Colonic mucosa (tissue), 4 donors: ENCODE measurements at places on chromosomes 11 and 22. TPM values are rescaled to one million over a fixed set of nuclear protein-coding genes. Genes with fewer than 3 reads are reported as not detected.

- H3K4me3 ChIP-seq: peak overlapping the region; percentile 75
- H3K27me3 ChIP-seq: peaks cover 9% of the 10 kb centered on the region
- H3K27ac ChIP-seq: peak overlapping the region; percentile 81
- peaks cover 10% of the 10 kb centered on the region for H3K4me1 ChIP-seq
- H3K36me3 ChIP-seq: no peaks in the 10 kb centered on the region
Observed at GRCh38 chr11:34356913-34357700, 703 bp downstream of the ABTB2 start.

The APOBEC3F gene
- 7.3 TPM for total RNA-seq

The OR8G1 gene
- not detected for total RNA-seq

The PDE2A gene
- 8.9 TPM for total RNA-seq

DNA sequence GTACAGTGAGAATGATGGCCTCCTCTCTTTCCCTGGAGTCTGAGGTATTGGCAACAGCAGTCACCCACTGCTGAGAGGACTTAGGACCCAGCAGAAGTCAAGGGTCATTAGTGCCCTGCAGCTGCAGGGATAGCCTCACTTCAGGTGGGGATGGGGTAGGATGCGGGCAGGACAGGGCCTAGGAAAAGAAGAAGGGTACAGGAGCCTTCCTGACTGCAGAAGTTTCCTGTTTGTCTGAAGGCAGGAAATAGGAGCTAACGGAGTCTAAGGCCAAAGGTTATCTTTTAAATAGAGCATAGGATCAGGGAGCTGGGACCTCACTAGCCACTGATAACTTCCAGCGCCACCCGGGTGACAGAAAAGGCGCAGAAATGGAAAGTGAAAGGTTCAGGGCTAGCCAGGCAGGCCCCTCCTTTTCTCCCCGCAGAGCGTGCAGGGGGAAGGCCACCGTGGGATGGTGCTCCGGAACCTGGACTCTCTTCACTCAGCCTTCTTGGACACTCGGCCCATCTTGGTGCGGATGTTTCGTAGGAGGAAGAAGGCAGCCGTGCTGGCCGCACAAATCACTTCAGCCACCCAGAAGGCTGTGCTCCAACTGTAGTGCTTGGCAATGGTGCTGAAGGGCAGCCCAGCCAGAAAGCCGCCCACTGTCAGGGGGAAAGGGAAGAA, 6.0 kb downstream of the TRAPPC4 start:
- H3K27ac ChIP-seq: no peak overlapping the region
- H3K36me3 ChIP-seq: no peaks in the 10 kb centered on the region
- H3K4me3 ChIP-seq: no peak overlapping the region

- no peaks in the 10 kb centered on the region for H3K36me3 ChIP-seq
- H3K27me3 ChIP-seq: no peaks in the 10 kb centered on the region
- H3K4me3 ChIP-seq: no peak overlapping the region
- no peak for DNase-seq
- H3K4me1 ChIP-seq: no peaks in the 10 kb centered on the region
Observed at GRCh38 chr11:134082990-134083389, 14.1 kb downstream of the JAM3 start.

- no peak overlapping the region for H3K27ac ChIP-seq
- DNase-seq: no peak
- H3K4me1 ChIP-seq: no peaks in the 10 kb centered on the region
Observed at GRCh38 chr22:48263791-48264351, 1501.4 kb downstream of the TBC1D22A start.

- no peaks in the 10 kb centered on the region for H3K36me3 ChIP-seq
- DNase-seq: no peak
- no peak overlapping the region for H3K4me3 ChIP-seq
- H3K27ac ChIP-seq: peak overlapping the region; percentile 71
- H3K27me3 ChIP-seq: no peaks in the 10 kb centered on the region
Observed at GRCh38 chr22:46086577-46087335, 63.6 kb upstream of the PPARA start.

GRCh38 chr22:29454276-29454675, 15.9 kb downstream of the RFPL1 start:
- no peaks in the 10 kb centered on the region for H3K4me1 ChIP-seq
- no peaks in the 10 kb centered on the region for H3K27me3 ChIP-seq
- H3K4me3 ChIP-seq: no peak overlapping the region

The SLC6A5 gene
- not detected for total RNA-seq

GRCh38 chr11:119206511-119207414, 624 bp downstream of the CBL start:
- no peaks in the 10 kb centered on the region for H3K36me3 ChIP-seq
- peaks cover 3% of the 10 kb centered on the region for H3K4me1 ChIP-seq
- no peaks in the 10 kb centered on the region for H3K27me3 ChIP-seq
- H3K4me3 ChIP-seq: peak overlapping the region; percentile 93
- peak overlapping the region; percentile 93 for H3K27ac ChIP-seq

GRCh38 chr11:72985645-72986044, 156.5 kb downstream of the FCHSD2 start:
- no peaks in the 10 kb centered on the region for H3K27me3 ChIP-seq
- DNase-seq: no peak
- no peaks in the 10 kb centered on the region for H3K4me1 ChIP-seq
- H3K27ac ChIP-seq: no peak overlapping the region

GRCh38 chr11:134531327-134532130, 119.5 kb upstream of the B3GAT1 start:
- H3K4me3 ChIP-seq: no peak overlapping the region
- H3K27me3 ChIP-seq: no peaks in the 10 kb centered on the region
- H3K4me1 ChIP-seq: no peaks in the 10 kb centered on the region
- H3K27ac ChIP-seq: no peak overlapping the region
